ENCODE measurements at places on chromosomes 7 and 10. TPM values are rescaled to one million over a fixed set of nuclear protein-coding genes. Genes with fewer than 3 reads are reported as not detected.

Gene LDB3
- total RNA-seq: not detected

Gene SNX13
- total RNA-seq: 33.7 TPM

Gene CPN1
- not detected for total RNA-seq

Gene RAMP3
- total RNA-seq: 7.0 TPM

Gene STEAP4
- total RNA-seq: not detected

Gene ZDHHC6
- 22.1 TPM for total RNA-seq
